Ascending aorta (tissue), 2 donors: ENCODE measurements at places on chromosomes 5 and 9.

GRCh38 chr5:19660679-19661078 is 327.3 kb downstream of the CDH18 start:
- DNase-seq, result no peak

- no peak for DNase-seq
These were observed 27.6 kb downstream of the TLX3 start for GRCh38 chr5:171336521-171337209.

DNA sequence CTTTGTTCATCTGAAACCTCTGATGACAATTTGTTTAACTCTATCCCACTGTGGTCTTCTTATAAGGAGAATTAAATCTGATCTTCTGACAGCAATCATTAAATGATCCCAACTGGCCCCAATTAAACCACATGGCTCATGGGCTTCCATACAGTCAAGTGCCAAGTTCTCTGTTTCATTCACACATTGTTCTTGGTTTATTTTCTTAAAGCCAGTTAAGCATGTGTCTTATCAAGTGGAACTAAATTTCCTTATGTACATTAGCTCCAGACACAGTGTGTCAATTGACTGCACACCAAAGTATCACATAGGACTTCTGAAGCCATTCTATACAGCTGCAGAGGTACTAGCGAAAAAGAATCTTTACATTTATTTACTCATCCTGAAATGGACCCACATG is 51.2 kb downstream of the MEF2C start:
- no peak for DNase-seq

- no peak for DNase-seq
These were observed 58.2 kb downstream of the CAST start for GRCh38 chr5:96720408-96720807.

DNA sequence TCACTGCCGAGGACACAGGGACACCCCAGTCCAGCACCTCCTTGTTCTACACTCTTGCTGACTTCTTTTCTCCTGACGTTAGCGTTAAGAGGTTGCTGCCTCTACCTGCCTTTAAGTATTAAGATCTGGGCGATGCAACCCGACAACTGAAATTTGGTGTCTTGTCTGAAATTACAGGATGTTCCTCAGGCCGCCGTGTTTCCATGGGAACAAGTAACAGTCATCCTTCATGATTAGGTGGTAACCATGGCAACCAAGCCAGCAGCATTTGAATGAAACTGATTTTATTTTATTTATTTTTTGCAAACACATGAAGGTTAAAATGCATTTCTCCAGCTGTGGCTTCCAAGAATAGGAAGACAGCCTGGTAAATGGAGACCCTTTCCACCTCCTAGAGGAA is 20.8 kb downstream of the DAB2IP start:
- DNase-seq, result no peak
